ENCODE measurements at places on chromosomes 13 and 19.

DNA sequence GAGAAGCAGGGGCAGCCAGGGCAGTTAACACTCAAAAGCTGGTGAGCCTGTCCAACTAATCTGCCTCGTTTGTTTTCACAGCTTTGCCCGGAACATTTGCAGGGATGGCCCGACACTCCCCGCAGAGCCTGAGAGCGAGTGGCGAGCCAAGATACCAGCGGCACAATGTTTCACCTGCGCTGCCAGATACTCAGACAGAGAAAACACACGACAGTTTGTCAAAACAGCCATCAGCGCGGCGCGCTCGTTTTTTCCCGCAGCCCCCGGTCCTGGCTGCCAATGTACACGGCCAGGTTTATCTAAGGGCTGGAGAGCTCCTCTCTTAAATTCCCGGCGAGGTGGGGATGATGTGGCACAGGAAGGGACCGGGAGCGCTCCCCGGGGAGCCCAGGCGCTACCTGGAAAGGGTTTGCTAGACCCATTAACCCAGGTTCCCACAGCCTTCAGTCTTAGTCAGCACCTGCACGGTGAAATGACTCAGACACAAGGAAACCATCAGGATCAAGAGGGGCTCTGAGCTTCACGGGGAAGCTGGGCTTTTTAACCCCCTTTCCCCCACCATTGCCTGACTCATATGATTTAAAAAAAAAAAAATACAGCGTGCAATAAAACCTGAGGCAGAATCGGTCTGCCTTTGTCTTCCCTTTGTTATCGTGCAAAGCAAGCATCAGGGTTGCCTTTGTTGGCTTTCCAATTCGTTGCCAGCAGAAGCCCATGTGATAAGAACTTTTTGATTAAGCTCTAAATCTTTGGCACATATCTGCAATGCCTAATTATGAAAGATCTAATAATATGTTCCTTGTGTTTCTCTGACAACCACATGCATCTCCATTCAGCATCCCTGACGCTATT is 186.2 kb downstream of the EFNB2 start:
- no peak for DNase-seq

DNA sequence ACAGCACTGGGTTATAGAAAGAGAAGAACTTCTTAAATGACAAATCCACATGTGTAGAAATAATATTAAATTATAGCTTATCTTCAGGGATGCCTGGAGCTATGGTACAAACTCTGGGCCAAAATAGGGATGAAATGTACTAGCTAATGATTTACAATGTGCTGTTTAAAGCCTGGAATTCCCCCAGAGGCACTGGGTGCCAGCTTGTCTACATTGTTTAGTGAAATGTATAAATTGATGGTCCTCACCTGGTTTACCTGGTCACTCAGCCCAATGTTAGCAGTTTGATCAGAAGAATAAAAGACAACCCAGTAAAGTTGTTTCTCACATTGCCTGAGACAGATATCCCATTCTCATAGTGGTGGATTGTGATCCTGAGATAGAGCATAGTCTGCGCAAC is 597.2 kb downstream of the DIAPH3 start:
- no peak for DNase-seq

DNA sequence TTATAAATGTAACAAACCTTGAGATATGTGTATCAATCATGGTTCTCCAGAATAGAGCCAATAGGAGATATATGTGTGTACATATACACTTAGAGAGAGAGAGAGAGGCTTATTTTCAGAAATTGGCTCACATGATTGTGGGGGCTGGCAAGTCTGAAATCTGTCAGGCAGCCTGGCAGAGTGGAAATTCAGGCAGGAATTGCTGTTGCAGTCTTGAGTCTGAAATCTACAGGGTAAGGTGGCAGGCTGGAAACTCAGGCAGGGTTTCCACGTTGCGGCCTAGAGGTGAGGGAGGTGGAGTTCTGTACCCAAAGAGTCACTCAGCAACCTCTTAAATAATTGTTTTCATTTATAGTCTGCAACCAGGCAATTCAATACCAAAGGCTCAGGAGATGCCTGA is 218.4 kb downstream of the B3GLCT start:
- no peak for DNase-seq

DNA sequence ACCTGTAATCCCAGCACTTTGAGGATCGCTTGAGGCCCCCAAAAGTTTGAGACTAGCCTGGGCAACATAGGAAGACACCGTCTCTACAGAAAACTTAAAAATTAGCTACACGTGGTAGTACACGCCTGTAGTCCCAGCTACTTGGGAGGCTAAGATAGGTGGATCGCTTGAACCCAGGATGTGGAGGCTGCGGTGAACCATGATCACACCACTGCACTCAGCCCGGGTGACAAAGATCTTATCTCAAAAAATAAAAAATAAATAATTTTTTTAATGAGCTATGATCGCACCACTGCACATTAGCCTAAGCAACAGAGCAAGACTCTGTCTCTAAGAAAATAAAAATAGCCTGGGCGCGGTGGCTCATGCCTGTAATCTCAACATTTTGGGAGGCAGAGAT is 6.6 kb downstream of the RCBTB2 start:
- DNase-seq, result no peak

GRCh38 chr19:38806371-38806770 is 6.4 kb downstream of the LGALS4 start:
- DNase-seq, result no peak

- no peak for DNase-seq
Observed at GRCh38 chr19:51783372-51783771, 11.6 kb upstream of the FPR3 start.

GRCh38 chr19:17692566-17692965 is 4.4 kb upstream of the UNC13A start:
- no peak for DNase-seq

DNA sequence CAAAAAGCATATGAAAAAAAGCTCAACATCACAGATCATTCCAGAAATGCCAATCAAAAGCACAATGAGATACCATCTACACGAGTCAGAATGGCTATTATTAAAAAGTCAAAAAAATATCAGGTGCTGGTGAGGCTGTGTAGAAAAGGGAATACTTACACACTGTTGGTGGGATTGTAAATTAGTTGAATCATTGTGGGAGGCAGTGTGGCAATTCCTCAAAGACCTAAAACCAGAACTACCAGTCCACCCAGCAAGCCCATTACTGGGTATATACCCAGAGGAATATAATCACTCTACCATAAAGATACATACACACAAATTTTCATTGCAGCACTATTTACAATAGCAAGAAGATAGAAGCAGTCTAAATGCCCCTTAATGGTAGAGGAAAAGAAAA is 529.9 kb downstream of the SLITRK1 start:
- no peak for DNase-seq

DNA sequence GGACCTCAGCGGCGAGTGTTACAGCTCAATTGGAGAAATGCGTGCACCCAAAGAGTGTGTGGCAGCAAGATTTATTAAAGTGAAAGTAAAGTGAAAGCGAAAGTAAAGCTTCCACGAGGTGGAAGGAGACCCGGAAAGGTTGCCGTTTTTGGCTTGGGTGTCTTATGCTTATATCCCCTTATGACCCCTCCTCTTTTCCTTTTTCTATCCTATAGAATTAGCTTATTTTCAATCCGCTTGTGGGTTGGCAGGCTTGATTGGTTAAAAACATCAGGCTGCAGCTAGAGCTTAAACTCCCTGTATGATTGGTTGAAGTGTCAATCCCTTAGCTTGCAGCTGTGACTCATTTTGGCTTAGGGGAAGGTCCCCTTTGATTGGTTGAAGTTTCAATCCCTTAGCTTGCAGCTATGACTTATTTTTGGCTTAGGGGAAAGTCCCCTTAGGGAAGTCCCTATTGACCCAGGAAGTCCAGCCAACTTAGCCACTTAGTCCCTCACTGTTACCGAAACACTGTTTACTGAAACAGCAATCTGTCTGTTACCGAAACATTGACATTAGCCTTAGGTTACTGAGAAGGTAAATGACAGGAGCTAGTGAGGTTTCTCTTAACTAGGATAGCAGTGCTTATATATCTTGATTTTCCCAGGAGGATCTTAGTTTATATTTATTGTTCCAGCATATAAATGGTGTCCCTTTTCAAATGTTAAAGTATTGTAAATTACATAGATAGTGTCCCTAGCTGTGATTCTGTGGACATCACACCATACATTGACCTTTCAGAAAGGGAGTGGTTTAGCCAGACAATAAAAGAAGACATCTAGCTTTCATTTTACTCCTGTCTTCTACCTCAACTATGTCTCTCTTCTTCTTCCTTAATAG is 575.8 kb downstream of the DACH1 start:
- no peak for DNase-seq

DNA sequence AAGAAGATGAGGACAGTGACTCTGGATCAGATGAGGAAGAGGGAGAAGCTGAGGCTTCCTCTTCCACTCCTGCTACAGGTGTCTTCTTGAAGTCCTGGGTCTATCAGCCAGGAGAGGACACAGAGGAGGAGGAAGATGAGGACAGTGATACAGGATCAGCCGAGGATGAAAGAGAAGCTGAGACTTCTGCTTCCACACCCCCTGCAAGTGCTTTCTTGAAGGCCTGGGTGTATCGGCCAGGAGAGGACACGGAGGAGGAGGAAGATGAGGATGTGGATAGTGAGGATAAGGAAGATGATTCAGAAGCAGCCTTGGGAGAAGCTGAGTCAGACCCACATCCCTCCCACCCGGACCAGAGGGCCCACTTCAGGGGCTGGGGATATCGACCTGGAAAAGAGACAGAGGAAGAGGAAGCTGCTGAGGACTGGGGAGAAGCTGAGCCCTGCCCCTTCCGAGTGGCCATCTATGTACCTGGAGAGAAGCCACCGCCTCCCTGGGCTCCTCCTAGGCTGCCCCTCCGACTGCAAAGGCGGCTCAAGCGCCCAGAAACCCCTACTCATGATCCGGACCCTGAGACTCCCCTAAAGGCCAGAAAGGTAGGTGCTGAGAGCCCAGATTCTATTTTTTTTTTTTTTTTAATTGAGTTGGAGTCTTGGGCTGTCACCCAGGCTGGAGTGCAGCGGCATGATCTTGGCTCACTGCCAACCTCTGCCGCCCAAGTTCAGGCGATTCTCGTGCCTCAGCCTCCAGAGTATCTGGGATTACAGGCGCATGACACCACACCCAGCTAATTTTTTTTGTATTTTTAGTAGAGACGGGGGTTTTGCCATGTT is 2.3 kb downstream of the PPP1R15A start:
- no peak for DNase-seq

DNA sequence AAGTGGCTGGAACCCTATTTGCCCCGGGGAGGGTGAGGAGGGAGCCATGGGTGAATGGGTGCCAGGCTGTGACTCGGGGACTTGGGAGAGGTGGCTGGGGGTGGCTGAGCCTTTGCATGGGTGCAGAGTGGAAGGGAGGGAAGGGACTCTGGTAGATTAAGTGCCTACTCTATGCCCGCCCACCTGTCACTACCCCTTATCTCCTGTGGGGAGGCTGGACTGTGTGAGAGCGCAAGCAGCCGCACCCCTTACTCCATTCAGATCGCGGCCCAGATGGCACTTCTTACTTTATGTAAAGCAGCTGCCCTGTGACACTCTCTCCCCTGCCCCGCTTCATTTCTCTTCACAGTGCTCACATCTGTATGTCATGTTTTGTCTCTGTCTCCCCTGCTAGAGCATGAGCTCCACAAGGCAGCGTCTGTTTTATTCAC is 2.9 kb downstream of the KASH5 start:
- no peak for DNase-seq

- no peak for DNase-seq
Observed at GRCh38 chr13:77898097-77898496, 20.5 kb downstream of the EDNRB start.

GRCh38 chr13:39527961-39528660 is 74.9 kb downstream of the LHFPL6 start:
- DNase-seq, result no peak

DNA sequence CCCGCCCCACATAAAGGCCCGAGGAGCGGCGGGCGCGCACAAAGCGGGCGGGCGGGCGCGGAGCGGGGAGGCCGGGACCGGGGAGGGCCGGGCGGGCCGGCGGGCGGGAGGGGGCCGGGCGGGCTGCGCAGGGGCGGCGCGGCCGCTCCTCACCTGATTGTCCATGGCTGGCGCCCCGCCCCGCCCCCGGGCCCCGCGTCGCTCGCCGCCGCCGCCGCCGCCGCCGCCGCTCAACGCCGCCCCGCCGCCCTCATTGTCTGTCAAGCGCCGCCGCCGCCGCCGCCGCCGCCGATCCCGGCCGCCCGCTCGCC is 200 bp downstream of the MLLT1 start:
- DNase-seq, result no peak

DNA sequence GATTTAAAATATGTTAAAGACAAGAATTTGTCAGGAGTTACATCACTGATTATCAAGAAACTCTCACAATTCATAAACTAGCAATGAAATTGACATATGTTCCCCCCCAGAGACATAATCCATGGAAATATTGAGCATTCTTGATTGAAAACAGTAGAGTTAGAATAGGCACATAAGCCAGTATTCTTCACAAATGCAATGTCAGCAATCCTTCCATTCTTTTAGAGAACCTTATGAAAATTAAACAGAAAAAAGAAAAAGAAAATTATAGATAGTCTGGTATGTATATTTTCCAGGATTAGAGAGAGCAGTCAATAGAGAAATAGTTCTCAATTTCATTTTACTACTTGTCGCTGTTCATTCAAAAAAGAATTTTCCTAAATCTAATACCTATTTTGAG is 458.4 kb downstream of the EFNB2 start:
- DNase-seq, result no peak

DNA sequence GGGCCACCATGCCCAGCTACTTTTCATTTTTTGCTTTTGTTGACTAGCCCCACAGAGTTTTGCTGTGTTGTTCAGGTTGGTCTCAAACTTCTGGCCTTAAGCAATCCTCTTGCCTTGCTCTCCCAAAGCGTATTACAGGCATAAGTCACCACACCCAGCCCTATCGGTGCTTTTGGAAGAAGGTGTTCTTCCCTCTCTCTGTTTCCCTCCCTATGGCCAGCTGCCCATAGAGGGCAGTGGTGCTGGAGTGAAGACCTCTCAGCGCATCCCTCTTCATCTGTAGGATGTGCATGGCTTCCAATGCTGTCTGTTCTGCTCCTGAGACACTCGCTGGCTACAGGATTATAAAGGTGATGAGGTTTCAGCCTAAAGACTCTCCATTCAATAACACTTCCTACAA is 1.3 kb upstream of the CD22 start:
- DNase-seq, result no peak

DNA sequence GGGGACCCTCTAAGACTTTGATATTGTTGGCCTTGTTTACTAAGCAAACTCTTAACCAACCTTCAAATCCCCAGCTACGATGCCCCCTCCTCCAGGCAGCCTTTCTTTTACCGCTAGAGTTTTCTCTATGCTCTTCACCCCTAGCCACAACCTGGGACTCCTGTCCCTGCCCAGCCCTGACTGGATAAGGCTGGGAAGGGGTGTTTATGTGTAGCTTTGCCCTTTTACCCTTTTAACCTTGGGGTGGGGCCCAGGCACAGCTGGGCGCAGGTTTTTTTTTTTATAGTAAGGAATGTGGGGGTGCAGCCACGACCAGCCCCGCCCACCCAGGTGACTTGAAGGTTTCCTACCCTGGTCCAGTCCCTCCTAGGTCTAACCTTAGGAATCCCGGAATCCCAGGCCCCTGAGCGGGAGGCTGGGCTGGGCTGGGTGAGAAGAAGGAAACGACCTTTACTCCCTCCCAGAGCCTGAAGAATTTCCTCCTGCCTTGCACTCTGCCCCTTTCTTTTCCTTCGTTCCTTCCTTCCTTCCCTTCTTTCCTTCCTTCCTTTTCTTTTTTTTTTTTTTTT is 12.2 kb downstream of the TJP3 start:
- DNase-seq, result no peak

- no peak for DNase-seq
Observed at GRCh38 chr19:30743011-30743410, 370.8 kb downstream of the ZNF536 start.
